Inflammatory macrophage (primary cell): ENCODE measurements at places on chromosomes 3 and 15.

- no peak for DNase-seq
These were observed 174.9 kb downstream of the SCAPER start for GRCh38 chr15:76730262-76730661.

DNA sequence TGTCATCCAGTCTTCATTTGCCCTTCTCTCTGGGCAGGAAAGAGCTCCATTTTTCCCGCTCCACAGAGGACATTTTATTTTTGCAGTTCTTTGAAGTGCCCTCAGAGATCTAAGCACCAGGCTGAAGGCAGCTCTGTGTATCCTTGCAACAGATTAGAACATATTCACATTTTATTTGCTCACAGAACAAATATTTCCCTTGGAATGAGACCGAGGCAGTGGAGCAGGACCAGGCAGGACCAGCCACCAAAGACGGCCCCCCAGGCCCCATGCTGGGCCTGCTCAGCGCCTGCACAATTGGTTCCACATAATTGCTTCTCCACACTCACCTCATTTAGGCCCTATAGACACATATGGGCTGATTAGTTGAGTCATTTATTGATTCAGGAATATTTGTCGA lies 15.7 kb upstream of the ETV5 start:
- DNase-seq, result no peak

DNA sequence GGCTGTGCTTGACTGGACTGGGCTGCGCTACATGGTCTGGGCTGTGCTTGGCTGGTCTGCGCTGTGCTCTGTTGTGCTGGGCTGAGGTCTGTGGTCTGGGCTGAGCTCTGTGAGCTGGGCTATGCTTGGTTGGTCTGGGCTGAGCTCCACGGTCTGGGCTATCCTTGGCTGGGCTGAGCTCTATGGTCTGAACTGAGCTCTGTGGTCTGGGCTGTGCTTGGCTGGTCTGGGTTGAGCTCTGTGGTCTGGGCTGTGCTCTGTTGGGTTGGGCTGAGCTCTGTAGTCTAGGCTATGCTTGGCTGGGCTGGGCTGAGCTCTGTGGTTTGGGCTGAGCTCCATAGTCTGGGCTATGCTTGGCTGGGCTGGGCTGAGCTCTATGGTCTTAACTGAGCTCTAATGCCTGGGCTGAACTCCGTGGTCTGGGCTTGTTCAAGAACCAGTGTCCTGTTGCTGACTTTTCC lies 92.0 kb downstream of the PLXNA1 start:
- no peak for DNase-seq

- DNase-seq, result no peak
These were observed 14.8 kb downstream of the ANXA2 start for GRCh38 chr15:60382773-60383674.

DNA sequence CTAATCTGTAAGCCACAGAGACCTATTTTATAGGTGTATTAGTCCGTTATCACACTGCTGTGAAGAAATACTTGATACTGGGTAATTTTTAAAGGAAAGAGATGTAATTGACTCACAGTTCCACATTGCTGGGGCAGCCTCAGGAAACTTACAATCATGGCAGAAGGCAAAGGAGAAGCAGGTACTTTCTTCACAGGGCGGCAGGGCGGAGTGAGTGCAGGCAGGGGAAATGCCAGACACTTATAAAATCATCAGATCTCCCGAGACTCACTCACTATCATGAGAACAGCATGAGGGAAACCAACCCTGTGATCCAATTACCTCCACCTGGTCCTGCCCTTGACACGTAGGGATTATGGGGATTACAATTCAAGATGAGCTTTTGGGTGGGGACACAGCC lies 108.7 kb downstream of the GALK2 start:
- no peak for DNase-seq

GRCh38 chr15:84983294-84983693 lies 1.6 kb downstream of the PDE8A start:
- peak; percentile 55 for DNase-seq

DNA sequence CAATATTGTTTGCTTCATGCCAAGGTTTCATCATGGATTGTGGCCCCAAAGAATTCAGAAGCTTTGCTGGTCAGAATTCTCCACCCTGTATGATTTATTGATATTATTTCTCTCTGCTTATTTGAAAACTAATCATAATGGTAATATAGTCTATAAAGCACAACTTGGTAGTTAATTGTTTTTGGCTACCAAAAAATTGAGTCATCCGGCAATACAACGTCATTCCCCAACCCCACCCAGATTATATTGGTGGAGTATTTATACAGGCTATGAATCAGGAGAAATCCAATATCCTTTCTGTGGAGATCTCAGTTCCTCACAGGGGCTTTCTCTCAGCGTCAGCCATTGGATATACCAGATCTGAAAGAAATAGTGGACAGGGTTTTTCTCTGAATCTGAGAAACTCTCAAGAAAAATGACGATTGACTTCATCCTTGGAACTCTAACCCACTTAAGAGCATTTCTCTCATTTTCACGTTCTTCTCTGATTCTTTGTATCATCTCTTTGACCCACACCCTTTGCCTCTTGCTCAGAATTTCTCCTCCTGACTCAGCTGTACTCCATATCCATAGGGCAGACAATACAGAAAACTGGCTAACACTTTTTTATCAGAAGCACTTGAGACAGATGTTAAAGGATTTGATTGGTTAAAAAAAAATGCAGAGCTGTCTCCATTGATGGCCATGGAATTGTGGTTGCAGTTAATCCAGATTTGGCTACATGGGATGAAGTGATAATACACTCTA lies 1055.8 kb upstream of the CADM2 start:
- DNase-seq, result no peak

DNA sequence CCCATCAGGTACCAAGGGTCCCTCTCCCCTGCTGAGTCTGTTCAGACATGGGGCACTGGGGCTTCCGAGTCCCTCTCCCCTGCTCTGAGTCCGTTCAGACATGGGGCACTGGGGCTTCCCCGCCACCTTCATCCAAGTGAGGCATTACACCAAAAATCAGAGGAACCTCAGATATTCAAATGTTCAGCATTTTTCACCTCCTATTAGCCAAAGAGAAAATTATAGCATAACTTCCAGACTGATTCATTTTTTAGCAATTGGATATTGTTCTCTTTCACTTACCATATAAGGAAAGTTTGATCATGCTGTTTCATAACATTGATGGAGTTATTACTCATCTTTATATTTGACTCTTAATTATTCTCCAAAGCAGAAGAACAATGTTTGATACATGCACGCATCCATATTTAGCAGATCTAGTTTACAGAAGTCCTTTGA lies 213.9 kb downstream of the MTHFS start:
- DNase-seq, result no peak

GRCh38 chr3:126733061-126733430 lies 29.0 kb downstream of the CHCHD6 start:
- DNase-seq, result no peak

GRCh38 chr15:67064607-67065530 lies 533 bp upstream of the SMAD3 start:
- no peak for DNase-seq

- DNase-seq, result no peak
These were observed at the start of gene NR1I2 for GRCh38 chr3:119781330-119782198. Gene NR1I2, plus strand, starts transcription at chr3:119782101.
